ENCODE measurements at places on chromosomes 11 and 22. TPM values are rescaled to one million over a fixed set of nuclear protein-coding genes. Genes with fewer than 3 reads are reported as not detected.

MISFA gene
- 0.78 TPM for polyA plus RNA-seq

IFITM1 gene
- polyA plus RNA-seq, result 463 TPM

MS4A8 gene
- 0.98 TPM for polyA plus RNA-seq

DNA sequence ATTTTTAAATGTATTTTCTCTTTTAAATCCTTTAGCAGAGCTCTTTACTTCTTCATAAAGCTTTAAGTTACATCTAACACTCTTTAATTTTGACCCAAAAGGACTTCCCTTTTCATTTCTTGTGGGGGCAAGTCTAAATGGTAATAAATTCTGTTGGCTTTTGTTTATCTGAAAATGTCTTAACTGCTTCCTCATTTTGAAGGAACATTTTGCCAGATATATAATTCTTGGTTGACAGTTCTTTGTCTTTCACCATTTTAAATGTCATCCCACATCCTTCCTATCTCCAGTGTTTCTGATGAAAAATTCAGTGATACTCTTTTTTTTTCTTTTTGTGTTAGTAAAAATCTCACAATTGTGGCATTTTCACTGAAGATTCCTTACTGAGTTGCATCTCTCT, 44.7 kb upstream of the ZBTB44 start:
- DNase-seq, result no peak

DNA sequence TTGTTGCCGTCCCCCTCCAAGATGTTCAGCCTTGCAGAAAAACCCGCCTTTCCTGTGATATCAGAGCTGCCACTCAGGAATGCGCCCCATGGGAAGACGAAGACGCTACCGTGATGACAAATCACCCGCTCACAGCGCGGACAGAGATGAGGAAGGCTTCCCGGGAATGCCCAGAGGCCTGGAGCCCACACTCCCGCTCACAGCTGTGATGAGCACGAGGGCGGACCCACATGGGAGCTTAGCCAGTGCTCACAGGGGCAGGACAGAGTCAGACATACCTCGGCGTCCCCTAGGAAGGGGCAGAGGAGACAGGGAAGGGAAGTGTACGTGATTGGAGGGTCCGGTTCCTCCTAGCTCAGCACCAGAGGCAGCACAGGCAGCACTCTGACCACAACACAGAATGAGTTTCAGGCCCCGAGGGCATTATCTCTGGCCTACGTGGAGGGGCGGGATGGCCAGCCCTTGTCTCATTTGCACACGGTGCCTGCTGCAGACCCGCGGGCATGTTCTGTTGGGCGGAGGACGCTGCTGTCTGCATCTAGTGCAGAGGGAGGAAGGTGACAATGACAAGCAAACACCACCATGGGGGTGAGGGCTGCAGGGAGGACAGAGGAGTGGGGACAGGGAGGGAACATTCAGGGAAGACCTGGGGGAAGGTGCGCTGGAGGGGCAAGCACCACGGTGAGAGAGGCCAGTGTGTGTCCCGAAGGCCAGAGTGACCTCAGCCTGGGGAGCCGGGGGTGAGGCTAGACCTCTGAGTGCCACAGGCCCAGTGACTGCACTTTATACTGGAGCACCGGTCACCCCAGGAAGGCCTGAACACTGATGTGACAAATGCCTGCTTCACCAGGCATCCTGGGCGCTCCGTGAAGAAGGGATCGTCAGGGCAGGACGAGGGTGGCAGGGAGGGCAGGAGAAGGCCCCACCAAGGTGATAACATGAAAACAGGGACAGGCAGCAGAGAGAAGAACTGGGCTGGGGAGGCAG, 79.6 kb downstream of the CELSR1 start:
- DNase-seq, result no peak

GRCh38 chr11:12272821-12273617, 104.4 kb upstream of the PARVA start:
- DNase-seq, result no peak

DNA sequence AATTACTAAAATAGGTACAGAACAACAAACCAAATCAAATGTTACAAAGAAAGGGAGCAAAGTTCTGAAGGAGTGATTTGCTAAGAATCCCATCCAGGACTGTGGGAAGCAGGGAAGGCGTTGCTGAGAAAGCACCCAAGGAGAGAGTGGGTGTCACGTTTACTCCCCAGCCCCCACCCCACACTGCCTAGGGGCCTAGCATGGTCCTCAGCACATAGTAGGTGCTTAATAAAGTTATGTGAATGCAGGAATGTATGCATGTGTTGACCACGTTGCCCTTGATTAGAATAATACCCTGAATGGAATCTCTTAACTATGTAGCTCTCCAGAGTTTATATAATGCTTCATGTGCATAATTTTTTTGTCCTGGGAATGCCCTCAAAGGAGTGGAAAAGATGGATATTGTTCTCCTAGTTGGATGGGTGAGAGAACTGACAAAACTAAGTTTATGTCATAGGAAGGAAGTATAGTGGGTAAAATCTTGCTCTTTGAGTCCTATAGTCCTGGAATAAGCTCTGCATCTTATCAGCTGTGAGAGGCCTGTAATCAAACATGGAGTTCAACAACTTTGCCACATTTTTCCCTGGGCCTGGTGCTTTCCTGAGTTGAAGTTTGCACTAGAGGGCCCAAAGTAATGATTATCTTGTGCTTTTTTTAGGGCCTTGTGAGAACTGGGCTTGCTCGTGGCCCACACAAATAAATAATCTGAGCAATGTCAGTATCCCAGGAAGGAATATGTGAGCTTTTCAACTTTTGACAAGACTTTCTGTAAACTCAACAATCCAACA, 53.8 kb upstream of the LMO2 start:
- DNase-seq, result no peak

- DNase-seq, result no peak
These were observed 54.8 kb upstream of the CECR2 start for GRCh38 chr22:17314487-17314886.

DNA sequence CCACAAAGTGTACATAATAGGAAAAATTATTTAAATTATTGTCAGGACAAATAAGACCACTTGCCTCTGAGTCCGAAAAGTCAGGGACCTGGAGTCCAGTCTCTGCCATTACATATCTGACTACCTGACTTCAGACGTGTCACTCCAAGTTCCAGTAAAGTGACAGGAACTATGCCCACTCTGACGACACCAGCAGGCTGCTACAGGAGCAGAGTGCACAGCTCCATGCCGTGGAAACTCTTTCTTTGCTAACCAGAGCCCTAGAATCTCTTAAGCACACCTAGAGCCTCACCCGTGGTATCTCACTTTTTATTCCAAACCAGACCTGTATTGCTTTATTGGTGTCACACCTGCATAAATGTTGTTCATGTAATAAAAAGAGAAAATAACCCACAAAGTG, 93.7 kb downstream of the PLEKHA7 start:
- DNase-seq, result no peak

DNA sequence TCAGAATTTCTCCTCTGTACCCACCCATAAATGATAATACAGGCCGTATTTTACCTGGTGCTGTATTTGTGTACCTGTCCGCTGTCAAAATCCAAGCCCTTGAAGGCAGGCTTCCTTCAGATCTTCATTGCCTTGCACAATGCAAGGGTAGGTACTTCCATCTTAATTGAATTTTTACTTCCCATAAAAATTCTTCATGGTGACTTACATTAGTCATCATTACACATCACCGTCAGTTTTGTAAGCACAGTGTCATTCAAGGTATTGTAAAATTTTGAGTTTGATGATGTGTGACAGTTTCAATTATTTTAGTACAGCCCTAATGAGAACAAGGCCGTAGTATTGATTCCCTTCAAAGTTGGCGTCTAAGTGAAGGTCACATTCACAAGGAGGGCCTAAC, 770 bp upstream of the TSG101 start:
- no peak for DNase-seq

DNA sequence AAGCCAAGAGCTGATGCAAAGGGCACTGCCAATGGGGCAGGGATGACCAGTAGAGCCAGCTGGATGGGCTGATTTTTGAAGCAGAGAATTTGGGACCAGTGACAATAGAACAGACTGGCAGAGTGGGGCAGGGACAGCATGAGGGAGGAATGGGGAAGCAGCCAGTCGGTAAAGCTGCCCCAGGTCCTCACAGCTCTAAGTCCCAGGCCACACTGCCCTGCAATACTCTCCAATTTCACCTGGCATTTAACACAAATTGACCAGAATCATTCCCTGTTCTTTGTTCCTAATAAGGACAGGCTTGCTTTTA, 186.9 kb downstream of the CTTN start:
- no peak for DNase-seq

GRCh38 chr11:23765682-23766252, 731.1 kb upstream of the LUZP2 start:
- no peak for DNase-seq

DNA sequence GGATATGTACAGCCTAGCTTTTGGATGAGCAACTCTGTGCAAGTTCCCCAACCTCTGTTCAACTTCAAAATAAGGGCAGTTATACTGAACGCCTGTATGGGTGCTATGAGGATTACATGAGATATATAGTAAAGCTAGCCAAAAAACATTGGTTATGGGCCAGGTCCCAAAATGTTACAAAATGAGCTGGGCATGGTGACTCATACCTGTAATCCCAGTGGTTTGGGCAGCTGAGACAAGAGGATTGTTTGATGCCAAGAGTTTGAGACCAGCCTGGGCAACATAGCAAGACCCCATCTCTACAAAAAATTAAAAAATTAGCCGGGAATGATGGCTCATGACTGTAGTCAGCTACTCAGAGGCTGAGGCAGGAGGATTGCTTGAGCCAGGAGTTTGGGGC, 118.4 kb downstream of the TEAD1 start:
- no peak for DNase-seq

C11orf42 gene
- not detected for polyA plus RNA-seq

DNA sequence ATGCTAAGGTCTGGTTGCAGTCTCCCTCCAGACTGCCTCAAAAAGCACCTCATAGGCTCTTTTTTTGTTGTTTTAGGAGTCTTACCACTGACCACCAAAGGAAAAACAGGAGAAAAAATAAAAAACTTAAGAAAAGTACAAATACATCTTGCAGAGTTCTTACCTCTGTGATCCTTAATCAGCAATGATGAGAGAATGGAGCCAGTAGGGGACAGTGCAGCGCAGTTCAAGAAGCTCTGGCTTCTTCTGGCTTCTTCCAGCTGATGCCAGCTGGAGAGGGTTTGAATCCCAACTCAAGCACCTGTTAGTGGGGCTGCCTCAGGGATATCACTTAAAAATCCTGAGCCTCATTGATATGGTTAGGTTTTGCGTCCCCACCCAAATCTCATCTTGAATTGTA, 223.3 kb upstream of the ISX start:
- no peak for DNase-seq

Measured in thymus (tissue), 14 donors.